ENCODE measurements at places on chromosomes 6 and 20. TPM values are rescaled to one million over a fixed set of nuclear protein-coding genes. Genes with fewer than 3 reads are reported as not detected.

DNA sequence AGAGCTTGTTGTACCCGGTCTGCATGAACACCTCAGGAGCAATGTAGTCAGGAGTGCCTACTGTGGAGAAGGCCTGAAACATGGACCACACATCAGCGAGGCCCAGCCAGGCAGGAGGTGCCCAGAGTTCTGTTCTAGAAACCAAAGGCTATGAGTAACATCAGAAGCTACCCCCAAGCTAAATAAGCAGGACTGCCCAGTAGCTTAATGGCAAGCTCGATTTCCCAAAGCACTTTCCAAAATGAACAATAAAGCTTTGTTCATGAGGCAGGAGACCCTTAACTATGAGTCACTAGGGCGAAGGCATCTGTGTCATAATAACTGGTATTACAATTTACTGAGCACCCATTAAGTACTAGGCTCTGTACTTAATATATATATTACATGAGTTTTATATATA, 47.4 kb downstream of the STK38 start:
- no peak for DNase-seq

DNA sequence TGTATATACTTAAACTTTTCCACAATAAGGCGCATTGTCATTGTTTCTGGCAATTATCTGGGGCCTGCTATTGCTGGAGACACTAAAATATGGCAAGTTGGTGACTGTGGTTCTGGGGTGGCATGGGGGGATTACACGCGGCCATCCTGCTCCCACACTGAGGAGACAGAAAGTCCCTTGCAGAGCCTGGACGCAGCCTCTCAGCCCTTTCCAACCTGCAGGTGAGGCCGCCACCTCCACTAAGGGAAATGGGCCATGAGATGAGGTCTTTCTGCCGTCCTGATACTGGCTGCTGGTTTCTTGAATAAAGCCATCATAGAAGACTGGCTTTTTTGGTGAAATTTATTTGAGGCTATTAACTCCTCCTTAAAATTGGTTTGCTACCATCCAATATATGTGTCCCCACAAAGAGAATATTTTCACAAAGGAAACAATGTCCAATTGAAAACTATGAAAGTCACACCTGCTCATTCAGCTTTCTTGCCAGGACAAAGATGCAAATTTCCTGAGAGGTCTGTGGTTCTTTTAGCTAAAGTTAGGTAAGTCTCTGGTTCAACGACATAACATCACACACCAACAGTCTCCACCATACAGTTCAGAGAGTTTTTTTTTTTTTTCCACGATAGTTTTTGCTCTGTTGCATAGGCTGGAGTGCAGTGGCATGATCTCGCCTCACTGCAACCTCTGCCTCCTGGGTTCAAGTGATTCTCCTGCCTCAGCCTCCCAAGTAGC, 13.0 kb downstream of the TXNDC5 start:
- DNase-seq: no peak

GRCh38 chr20:2210646-2211552, 84.9 kb upstream of the TGM3 start:
- no peak for DNase-seq

LGSN gene
- not detected for total RNA-seq

SMIM13 gene
- total RNA-seq: 14.6 TPM

- no peak for DNase-seq
Observed at GRCh38 chr6:113381959-113382358, 475.2 kb upstream of the MARCKS start.

DNA sequence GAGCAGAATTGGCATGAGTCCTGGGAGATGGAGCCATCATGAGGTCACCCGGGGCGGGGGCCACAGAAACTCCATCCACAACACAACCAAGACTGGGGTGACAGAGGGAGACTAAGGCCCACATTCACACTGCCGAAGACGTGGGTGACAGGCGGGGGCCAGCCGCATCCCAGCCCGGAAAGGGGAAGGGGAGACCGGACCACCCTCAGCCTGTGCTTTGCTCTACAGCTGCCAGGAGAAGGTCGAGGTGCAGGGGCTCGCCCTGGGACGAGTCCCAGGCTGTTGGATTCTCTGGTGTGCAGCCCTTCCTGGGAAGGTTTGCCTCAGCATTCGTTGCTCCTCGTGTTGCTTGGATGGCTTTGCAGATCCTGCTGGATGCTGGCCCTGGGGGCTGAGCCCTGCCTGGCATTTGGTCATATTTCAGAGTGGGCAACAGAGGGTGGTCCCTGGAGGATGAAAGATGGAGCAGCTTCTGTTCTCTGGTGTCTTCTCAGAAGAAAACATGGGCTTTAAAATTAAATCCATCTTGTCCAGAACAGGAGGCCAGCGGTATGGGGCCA, 328.9 kb downstream of the TAF4 start:
- no peak for DNase-seq

DNA sequence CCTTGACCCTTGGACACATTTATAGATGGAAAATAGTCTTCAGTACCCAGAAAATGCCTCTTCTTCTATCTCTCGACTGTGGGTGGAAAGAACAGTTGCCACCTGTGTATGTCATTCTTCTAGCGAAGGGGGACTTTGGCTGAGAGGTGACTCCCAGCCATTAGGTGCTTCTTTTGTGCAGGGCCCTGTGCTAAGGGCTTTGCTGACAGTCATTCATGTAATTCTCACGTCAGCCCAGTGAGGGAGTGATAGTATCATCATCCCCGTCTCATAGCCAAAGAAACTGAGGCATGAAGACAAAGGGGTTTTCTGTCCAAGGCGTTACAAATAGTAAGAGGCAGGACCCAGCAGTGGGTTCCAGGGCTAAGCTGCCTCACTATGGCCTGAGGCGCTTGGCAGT, 160.8 kb downstream of the SCML4 start:
- DNase-seq: no peak

DNA sequence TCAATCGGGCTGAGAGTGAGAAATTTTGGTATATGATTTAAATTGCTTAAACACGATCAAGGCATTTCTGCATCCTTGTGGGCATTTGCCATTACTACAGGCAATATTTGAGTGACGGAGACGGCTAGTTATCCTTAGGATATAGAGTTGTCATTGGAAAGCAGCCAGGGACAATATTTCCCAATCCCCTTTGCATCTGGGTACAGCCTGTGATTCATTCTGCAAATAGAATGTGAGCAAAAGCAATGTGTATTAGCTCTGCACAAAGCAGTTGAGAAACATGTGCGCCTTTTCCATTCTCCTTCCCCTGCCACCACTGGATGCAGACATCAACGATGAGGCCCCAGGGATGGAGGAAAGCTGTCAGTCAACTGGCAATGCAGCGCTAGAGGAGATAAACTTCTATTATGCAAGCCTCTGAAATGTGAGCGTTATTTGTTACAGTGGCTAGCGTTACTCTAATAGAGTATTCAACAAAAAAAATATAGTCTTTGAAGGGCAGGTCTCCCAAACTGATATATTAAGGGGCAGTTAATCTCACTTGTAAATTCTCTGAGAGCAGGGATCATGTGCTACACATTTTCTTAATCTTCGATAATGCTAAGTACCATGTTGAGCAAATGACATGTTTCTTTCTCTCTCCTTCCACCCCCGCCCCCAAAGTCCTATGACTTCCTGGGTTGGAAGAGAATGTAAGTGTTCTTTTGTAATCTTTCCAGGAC, 37.1 kb upstream of the NCOA3 start:
- DNase-seq: no peak

DNA sequence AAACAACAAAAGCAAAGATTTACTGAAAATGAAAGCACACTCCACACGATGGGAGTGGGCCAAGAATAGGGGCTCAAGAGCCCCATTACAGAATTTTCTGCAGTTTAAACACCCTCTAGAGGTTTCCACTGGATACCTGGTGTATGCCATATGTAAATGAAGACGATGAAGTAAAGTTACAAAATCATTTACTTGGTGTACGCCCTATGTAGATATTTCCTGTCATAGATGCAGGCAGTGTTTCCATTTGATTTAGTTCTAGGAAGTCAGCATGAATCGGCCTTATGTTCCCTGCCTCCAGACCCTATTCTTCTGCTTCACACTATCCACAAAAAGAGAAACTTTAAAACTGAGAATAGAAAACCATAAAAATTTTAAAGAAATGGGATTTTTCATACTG, 404.4 kb upstream of the GJE1 start:
- no peak for DNase-seq

AVP gene
- total RNA-seq: not detected

- no peak for DNase-seq
Observed at GRCh38 chr6:158815379-158815724, 3.8 kb downstream of the EZR start.

DNA sequence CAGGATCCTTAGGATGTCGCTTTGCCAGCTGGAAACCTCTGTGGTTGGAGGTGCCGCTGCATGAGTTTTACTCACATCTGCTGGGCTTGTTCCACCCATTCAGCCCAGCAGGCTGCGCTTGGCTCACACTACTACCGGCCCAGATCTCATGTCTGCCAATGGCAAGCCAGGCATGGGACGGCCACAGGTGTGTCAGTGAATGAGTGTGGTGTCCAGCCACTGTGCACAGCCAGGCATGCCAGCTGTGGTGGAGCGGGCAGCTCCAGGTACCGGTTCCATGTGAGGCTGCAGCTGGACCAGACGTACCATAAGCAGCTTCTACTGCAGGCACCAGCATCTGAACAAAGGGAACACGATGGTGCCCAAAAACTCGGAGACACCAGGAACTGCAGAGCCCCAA, 33.1 kb upstream of the ASF1A start:
- DNase-seq: no peak

- DNase-seq: no peak
Observed at GRCh38 chr20:48210111-48211027, 425.1 kb upstream of the SULF2 start.

DNA sequence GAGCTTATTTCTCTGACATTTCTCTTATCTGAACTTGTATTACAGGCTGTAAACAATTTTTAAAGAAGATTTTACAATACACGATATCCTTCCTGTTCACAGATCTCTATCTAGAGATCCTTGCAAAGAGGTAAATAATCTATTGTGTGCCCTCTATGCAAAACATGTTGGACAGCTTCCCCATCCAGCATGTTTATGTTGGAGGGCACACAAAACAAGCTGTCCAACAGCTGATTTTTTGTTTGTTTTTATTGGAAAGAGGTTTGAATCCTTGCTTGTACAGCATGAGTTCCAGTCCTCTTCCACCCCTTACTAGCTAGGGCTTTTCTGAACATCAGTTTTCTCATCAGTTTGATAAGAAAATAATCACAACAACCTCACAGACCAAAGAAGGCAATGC, 62.3 kb upstream of the SYNDIG1 start:
- no peak for DNase-seq

LY6G6C gene
- not detected for total RNA-seq

DNA sequence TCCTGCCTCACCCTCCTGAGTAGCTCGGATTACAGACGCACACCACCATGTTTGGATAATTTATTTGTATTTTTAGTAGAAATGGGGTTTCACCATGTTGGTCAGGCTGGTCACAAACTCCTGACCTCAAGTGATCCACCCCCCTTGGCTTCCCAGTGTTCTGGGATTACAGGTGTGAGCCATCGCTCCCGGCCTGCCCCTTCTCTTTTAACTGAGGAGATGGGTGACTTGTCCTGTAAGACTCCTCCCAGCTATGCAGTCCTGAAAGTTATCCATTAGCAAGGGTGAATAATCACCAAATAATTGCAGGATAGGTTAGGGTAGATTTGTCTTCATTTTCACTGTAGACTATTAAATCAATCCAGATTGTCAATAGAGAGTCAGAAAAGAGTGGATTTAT, 40.5 kb upstream of the JARID2 start:
- no peak for DNase-seq

PXDC1 gene
- 0.57 TPM for total RNA-seq

DNA sequence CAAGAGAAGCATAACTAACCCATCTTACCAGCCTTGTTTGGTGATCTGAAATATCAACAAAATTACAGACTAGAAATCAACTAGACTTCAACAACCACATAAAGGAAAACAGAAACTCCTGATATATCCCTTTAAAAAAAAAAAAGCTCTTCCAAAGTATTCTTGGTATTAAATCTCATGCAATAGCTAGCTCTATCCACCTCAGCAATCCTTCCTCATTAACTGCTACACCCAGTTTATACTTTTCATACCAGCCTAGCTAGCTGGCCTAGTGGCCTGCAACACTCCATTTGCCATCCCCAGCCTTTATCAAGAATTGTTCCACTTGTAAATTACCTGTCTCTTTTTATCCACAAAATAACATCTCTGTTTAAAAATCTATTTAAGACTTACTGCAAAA, 69.0 kb downstream of the BACH2 start:
- DNase-seq: no peak

DNA sequence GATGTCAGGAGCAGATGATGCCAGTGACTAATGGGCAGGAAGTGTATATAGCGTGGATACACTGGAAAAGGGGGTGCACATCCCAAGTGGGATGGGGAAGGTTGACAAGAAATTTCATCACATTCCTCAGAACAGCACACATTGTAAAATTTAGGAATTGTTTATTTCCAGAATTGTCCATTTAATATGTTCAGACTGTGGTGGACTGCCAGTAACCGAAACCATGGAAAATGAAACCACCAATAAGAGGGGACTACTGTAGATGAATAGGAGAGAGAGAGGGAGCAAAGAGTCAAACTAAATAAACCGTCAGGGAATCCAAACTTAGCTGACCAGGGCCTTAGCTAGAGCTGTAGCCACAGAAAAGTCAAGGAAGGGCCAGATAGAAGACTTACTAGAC, 164.4 kb upstream of the PRDM1 start:
- no peak for DNase-seq

- DNase-seq: no peak
Observed at GRCh38 chr6:36277946-36278470, 8.1 kb downstream of the PNPLA1 start.

- DNase-seq: no peak
Observed at GRCh38 chr20:21714297-21715192, 9.1 kb downstream of the PAX1 start.

- no peak for DNase-seq
Observed at GRCh38 chr20:20887593-20888265, 175.3 kb upstream of the RALGAPA2 start.

DNA sequence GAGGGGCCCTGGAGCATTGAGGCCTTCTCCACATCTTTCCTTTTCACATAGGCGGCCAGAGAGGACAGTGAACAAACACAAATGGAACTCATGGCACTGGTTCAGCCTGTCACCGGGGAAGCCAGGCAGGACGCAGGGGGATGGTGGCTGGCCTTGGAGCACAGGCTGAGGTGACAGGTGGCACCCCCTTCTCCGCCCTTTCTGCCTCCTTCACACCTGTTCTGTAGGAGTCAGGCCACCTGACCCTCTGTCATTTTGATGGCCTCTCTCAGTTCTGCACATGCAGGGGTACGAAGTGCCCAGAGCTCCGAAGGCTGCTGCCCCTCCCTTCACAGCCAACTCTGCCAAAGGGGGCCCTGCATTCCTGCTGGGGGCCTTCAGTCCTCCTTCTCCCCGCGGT, 60.8 kb downstream of the CD40 start:
- no peak for DNase-seq

BPIFB4 gene
- total RNA-seq: not detected

DNA sequence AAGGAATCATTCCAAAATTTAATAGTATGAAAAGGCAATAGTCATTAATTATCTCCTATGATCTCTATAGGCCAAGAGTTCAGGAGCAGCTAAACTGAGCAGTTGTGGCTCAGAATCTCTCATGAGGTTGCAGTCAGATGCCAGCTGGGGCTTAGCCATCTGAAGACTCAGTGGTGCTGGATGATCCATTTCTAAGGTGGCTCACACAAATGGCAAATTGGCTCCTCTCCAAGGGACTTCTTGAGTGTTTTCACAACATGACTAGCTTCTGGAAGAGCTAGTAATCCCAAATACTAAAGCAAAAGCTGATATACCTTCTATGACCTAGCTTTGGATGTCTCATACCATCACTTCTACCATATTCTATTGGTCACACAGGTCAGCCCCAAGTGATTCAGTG, 104.2 kb downstream of the HAO1 start:
- DNase-seq: no peak

- no peak for DNase-seq
Observed at GRCh38 chr6:105781248-105781647, 304.9 kb upstream of the PRDM1 start.

FKBP1A gene
- total RNA-seq: 297 TPM

Data from activated T-helper 1 cell treated with anti-CD3 and anti-CD28 coated beads, Interleukin-12 subunit alpha, Interleukin-12 subunit beta, Interleukin-2, Interleukin-4 antibody, amounts not matched to agents 30 ng/mL and 10 ng/mL and 1 ng/mL, durations not matched to agents 14 hours and 24 hours and 36 hours (primary cell).